ENCODE measurements at places on chromosomes 3 and 15.

DNA sequence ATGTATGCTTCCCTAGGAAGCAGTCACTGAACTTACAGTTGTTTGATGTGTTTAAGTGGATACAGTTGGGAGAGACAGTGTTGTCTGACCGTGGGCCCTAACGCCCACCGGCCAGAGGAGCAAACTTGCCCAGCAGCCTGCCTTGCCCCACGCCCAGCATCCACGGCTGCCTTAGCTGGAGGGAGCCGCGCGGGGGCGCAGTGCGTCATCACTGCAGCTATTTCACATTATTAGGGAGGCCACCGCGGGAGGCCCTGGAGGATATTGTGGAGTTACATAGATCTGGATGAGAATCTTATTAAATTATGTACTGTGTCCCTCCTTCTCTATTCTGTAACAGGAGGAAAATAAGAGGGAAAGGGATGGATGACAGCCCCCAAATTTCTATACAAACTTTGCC is 267.2 kb downstream of the GABRG3 start:
- DNase-seq: no peak

- DNase-seq: no peak
These were observed 55.4 kb downstream of the CMTM8 start for GRCh38 chr3:32293903-32294302.

- DNase-seq: no peak
These were observed 2.9 kb upstream of the GMNC start for GRCh38 chr3:190865419-190865818.

GRCh38 chr3:97981886-97982285 is 9.7 kb upstream of the RIOX2 start:
- no peak for DNase-seq

GRCh38 chr15:100017140-100017539 is 283.9 kb upstream of the LYSMD4 start:
- no peak for DNase-seq

All from stimulated activated CD8-positive, alpha-beta memory T cell treated with anti-CD3 and anti-CD28 coated beads, Interleukin-12 subunit alpha, Interleukin-12 subunit beta, amount 100 ng/mL, for 1 hour (primary cell).